ENCODE measurements at places on chromosomes 1 and 21.

- no peak for DNase-seq
Observed at GRCh38 chr21:35335951-35336446, 286.9 kb upstream of the RUNX1 start.

- DNase-seq = no peak
Observed at GRCh38 chr1:229114850-229115365, 156.0 kb upstream of the RAB4A start.

DNA sequence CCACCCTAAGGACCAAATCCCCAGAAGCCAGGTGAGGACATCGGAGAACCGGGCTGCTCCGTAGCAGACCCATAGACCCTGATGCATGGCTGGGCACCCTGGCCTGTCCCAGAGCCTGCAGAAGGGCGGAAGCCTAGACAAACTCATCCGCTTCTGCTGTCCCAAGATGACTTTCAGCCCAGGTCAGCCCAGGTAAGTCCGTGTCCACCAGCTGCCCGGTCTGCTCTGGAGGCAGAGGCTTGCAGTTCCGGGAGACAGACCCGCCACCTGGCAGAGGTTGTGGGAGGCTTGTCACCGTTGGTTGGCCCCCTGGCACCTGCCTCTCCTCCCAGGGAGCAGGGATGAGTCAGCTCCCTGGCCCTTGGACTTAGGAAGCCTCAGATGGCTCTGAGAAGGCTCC lies 22.8 kb upstream of the POFUT2 start:
- no peak for DNase-seq

DNA sequence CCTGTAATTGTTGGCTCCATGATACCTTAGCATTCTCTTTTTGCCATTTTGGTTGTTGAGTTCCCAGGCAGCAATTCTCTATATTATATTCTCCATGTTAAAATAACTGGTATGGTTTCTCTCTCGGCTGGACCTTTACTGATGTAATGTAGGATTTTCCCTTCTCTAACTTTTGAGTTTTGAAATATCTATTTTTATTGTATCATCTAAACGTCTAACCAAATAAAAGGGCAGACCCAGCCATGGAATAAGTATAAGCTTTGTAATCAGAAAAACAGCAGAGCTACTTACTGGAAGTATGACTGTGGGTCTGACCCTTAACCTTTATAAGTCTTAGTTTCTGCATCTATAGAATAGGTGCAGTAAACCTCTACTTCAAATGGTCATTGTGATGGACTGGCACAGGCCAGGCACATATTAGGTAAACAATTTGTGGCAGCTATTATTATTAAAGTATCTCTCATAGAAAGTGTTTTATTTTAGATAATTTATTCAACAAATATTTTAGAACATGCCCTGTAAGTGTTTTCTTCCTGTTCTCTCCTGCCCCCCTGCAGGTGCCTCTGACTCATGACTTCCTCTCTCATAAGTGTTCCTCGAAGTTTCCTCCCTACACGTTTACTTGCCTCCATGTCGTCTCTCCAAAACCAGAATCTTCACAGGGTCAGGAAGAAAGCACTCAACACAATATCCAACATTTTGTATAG lies 224.9 kb upstream of the FGGY start:
- peak; percentile 38 for DNase-seq

- DNase-seq = no peak
Observed at GRCh38 chr1:24801176-24801575, 55.9 kb downstream of the CLIC4 start.

DNA sequence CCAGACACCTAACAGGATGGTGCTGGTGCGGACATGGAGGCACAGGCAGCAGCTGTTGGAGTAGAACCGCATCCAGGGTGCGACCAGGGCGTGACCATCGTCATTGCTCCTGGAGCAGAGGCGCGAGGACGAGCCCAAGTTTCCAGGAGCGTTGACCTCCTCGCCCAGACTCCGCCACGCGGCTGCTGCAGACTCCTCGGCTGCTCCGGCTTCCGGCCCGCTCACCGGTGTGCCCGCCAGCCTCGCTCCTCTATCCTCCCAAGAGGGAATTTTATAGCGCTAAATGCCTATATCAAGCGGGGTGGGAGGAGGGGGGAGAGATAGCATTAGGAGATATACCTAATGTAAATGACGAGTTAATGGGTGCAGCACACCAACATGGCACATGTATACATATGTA lies 5.3 kb upstream of the S100A12 start:
- DNase-seq = no peak

DNA sequence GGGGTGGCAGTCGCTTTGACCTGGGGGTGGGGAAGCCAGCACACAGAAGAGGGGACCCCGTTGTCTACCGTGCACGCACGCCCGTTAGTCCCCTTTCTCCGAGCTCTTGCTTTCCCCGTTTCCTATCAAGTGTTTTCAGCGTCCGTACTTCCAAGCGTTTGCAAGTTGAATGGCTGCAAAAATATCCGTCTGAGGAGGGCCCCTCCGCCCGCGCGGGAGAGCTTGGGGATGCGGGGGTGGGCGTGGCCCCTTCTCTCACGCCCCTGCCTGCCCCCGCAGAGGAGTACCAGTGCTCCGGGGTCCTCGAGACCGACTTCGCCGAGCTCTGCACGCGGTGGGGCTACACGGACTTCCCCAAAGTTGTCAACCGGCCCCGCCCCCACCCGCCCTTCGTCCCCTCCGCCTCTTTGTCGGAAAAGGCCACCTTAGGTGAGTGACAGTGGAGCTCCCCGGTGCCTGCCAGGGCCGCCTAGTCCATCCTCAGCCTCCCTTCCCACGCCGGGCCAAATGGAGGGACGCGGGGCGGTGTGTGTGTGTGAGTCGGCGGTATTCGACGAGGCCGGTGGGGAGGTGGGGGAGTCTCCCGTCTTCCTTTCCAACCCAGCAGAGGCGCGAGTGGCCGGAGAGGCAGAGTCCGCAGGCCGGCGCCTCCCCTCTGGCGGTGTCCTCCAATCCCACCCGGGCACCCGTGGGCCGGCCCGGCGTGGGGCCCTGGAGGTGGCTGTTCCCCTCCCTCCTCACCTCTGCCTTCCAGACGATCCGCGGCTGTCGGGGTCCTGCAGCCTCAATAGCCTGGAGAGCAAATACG lies 3.4 kb downstream of the LRRC71 start:
- DNase-seq = no peak

GRCh38 chr21:45535341-45536081 lies 6.7 kb downstream of the SLC19A1 start:
- no peak for DNase-seq

DNA sequence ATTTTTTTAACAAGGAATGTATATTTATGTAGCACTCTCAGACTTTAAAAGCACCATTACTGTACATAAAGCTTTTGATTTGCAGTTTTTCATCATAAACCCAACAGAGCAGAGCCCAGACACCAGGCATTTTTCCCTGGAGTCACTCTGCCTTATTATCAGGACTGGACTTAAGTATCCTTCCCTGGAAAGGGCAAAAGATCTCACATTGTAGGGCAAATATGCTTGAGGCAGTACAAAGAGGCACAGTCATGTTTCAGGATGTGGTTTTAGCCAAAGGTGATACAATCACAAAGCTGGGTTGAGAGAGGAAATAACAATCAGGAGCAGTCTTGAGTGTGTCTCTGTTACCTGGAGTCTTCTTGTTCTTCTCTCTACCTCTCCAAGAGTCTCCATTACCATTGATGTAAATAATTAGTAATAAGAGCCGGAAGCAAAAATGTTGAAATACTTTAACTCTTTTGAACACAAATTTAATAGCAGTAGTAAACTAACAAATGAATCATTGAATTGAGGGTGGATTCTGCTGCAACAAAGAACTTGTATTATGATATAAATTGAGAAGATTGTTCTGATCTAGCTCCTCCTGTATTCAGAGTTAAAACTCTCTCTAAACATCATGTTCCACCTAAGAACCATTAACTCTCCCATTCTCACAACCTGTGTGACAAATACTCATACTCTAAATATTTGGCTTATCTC lies 160.5 kb downstream of the LTN1 start:
- no peak for DNase-seq

DNA sequence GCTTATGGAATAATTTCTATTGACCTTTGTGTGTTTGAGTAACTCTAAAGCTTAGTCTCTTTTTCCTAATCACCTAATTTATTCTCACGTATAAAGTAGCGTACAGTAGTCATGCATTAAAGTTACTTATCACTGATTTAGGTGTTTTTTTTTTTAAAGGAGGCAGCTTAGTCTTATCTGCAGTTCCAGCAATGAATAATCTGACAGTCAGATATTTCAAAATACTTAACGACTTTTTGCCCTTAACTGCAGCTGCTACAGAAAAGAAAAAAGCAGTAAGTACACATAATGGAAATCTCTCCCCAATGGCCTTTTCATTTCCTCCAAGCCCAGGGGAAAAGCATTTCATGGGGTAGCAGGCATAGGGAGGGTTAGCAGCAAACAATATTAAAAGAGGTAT lies 54.6 kb downstream of the SLC35F3 start:
- DNase-seq = no peak
